ENCODE measurements at places on chromosomes 16 and 17.
A peak's percentile ranks its signal among the peaks of the same experiment; 100 is the strongest.

- no peak for DNase-seq
These were observed 135.1 kb upstream of the NOL11 start for GRCh38 chr17:67582673-67583081.

GRCh38 chr16:8943966-8944759, 19.5 kb downstream of the USP7 start:
- no peak for DNase-seq

DNA sequence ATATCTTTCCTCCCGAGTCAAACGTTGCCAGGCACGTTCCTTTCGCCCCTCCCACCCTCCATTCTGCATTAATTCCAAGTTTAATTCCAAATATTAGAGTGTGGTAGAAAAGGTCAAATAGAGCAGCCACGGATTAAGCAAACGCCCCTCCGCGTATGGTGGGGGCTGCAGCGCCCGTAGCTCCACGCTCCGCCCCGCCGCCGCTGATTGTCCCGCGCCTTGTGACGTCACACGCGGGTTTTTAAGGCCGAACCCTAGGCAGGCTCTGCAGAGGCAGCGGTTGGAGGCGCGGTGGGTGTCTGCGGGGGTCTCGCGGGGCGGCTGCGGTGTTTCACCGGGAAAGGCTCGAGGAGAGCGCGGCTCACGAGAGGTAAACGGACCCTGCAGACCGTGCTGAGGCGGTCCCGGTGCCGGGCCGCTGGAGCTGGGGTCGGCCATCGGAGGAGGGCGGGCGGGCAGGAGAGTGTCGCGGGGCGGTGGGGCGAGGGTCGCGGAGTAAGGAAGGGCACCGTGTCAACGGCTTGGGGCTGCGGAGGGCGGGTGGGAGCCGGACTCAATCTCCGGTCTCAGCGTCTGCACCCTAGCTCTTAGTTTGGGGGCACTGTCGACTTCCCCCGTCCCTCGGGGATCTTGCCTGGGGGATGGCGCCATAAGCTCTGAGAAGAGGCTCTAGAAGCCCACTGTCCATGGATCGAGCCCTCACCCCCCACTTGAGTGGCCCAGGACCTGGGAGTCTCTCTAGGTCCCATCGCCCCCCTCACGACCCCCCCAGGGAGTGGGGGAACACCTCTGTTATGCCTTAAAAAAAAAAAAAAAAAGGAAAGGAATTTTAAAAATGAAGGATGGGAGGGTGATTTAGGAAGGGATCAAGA, at the start of gene ARL4D:
ARL4D (plus strand) TSS at position 270 of the 872 bp plus-strand sequence. CDS start 740 bp downstream, outside the sequence.
- DNase-seq = peak; percentile 86

DNA sequence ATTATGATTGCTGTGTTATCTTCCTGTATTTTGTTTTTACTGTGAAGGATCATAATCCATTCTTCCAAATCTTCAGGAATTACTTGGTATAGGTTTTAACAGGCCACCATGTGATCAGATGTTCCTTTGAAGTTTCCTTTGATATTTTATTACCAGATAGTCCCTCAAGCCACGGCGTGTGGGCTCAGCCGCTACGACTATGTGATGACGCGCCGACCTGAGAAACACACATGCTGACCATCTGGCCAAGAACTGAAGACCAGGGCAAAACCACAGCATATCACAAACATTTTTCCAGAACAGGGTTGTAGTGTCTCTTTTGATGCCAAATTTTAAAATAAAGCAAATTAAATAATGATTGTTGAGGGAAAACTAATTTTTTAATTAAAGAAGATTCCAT, 47.3 kb downstream of the ZCCHC14 start:
- DNase-seq = no peak

GRCh38 chr16:53549970-53550690, 47.1 kb upstream of the AKTIP start:
- peak; percentile 61 for DNase-seq

GRCh38 chr16:51900221-51900780, 646.6 kb downstream of the TOX3 start:
- no peak for DNase-seq

DNA sequence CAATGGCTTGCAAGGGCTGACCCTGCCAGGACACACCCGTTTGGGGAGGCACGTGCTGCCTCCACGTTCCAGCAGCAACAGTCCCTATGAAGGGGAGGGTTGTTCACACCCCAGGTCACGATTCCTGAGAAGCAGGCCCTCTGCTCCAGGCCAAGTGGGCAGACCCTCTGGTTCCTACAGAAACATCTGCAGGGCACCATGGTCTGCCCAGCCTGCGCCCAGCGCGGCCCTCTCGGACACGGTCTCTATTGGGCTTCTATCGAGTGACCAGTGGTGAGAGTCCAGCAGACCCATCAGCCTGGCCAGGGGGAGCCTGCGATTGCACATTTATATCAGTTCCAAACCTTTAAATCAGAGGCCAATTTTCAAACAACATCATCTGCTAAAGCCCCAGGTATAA, 128.3 kb downstream of the ZNF423 start:
- DNase-seq = no peak

- DNase-seq = no peak
These were observed 11.1 kb downstream of the CRYBA1 start for GRCh38 chr17:29257756-29258155.

DNA sequence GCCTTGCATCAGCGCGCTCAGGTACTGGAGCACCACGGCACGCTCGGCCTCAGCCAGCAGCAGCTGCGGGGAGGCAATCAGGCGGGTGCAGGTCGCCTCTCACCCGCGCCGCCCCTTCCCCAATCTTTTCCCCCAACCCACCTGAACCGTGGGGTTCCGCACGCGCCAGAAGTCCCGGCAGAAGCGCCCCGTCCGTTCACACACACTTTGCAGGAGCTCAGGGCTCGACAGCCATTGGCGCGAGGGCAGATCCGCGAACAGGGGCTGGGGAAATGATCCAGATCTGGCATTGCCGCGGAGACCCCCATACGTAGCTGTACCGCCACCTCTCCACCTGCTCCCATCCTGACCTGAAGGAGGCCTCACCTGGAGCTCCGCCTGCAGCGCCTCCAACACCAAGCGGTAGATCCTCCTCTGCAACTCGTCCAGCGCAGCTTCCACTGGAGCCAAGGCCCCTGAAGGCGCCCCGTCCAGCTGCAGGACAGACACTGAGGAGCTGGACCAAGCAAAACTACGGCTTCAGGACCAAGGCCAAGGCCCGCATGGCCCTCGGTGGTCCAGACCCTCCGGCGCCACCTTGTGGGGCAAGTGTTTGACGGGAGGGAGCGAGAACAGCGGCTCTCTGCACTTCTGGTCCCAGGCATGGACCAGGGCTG, 1.4 kb upstream of the MATCAP1 start:
- DNase-seq = peak; percentile 85

- no peak for DNase-seq
These were observed 20.3 kb downstream of the PIMREG start for GRCh38 chr17:6464446-6465041.

DNA sequence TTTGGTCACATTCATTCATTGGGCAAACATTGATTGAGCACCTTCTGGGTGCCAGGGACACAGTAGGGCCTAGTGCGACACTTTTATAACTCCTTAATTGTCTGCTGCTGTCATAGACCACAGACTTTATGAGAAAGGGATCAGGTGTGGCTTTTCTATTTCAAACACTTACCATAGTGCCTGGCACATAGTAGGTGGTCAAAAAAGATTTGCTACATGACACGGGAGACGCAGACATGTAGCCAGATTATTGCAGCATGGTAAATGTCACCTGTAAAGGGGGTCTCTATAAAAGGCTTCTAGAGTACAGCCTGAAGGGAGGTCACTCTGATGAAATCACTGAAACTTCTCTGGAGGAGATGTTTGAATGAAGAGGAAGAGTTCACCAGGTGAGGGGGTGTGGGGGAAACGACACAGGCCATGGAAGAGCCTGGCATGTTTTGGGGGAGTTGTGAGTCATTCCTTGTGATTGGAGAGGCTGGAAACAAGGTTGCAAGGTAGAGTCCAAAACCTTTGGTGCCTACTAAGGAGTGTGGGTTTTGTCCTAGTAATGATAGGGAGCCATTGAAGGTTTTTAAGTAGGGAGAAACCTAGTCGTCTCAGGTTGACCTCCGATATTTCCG, 1.6 kb downstream of the RSAD1 start:
- DNase-seq = no peak

GRCh38 chr16:23711785-23712184, 1.2 kb downstream of the ERN2 start:
- DNase-seq = no peak

GRCh38 chr17:8818654-8819330, 19.6 kb upstream of the MFSD6L start:
- no peak for DNase-seq

- no peak for DNase-seq
These were observed 264.5 kb downstream of the WWOX start for GRCh38 chr16:78363843-78364555.

DNA sequence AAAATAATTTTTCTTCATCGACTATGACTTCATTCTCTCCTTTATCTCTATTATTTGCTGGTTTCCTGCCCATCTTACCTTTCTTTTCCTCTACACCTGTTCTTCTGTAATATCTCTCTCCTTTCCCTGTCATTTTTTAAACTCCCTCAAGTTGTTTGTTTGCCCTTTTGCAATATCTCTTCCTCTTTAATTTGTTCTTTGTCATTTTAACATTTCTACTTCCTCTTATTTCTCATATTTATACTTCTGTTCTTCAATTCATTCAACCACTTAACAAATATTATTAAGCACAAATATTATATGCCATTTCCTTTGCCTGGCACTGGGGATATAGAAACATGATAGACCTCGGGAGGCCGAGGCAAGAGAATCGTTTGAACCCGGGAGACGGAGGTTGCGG, 22.6 kb downstream of the MAP3K3 start:
- DNase-seq = no peak

- no peak for DNase-seq
These were observed 4.1 kb downstream of the PRCD start for GRCh38 chr17:76543826-76544545.

DNA sequence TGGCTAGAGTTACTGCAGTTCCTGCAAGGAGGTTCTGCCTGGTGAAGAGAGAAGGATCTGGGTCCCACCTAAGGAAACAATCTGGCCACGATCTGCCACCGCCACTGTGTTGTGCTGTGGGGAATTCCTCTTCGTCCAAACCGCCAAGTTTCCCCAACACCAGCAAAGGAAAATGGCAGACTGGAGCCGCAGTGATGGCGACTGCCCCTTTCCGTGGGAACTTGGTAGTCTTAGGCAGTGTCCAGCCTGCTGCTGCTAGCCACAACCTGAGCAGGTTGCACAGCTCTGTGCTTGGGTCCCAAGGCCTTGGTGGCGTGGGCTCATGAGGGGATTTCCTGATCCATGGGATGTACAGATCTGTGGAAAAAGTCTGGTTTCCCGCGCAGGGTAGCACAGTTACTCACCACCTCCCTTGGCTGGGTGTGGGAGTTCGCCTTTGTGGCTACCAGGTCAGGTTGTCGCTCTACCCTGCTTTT, 28.6 kb downstream of the NFATC3 start:
- DNase-seq = no peak

DNA sequence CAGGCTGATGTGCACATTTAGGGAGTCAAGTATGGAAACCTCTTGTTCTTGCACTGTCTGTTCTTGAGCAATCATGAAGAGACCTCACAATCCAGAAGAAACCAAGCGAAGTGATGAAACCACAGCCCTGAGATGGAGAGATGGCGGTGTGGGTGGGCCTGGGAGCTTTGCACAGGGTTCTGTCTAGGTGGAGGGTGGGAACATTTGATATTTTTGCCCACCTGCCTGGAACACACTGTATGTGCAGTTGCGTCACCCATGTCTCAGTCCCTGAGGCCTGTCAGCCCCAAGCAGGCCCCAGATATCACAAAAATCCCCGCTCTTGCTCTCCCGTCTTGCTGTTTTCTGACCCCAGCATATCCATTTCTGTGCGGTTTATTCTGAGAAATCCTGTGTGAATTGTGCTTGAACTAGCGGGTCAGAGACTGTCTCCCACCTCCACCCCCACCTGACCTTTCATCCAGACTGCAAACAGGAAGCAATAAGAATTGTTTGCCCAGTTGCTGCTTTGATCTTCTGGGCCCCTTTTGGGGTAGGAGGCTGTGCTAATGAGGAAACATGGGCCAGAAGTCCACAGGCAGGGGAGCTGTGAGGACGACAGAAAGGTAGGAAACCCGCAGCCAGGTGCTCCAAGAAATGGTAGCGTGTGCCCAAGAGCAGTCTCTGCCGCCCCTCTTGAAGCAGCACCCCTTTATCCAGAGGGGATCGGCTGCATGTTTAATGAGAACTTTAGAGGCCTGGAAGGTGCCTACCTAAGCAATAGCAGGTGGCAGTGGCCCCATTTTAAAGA, 183.8 kb downstream of the CCDC182 start:
- DNase-seq = no peak

- peak; percentile 67 for DNase-seq
These were observed 53.6 kb downstream of the GRB7 start for GRCh38 chr17:39791111-39791992.

DNA sequence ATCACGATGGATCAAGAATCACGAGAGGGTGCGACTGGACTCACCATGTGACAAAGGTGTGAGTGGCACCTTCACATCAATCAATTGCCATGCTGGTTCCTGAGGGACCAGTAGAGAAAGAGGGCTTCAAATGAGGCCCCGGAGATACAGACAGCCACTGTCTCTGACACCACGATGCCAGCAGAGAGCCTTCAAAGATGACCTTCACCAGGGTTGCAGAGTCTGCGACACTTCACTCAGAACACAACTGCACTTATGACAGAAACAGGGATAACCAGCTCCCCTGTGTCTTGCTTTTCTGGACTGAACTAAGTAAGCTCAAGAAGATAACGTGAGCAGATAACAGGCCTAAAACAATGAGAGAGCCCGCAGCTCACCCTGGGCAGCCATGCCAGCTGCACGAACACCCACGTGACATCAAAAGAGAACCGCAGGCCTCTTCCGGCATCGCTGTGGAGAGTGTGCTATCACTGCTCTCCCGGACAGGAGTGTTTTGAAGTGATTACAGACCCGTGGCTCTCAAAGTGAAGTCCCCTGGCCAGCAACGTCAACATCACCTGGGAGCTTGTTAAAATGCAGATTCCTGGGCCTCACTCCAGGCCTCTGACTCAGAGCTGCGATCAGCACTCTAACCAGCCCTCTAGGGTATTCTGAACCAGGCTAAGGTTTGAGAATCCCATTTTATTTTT, 36.4 kb downstream of the KLHDC4 start:
- DNase-seq = no peak

- no peak for DNase-seq
These were observed 3.3 kb downstream of the PMP22 start for GRCh38 chr17:15261802-15262290.

- no peak for DNase-seq
These were observed 66.1 kb upstream of the HS3ST4 start for GRCh38 chr16:25625620-25626019.

- no peak for DNase-seq
These were observed at the start of gene CHAD for GRCh38 chr17:50468304-50469207. CHAD (minus strand) TSS chr17:50468880; CDS start chr17:50468813, 67 bp downstream.
